ENCODE measurements at places on chromosomes 11 and 22. TPM values are rescaled to one million over a fixed set of nuclear protein-coding genes. Genes with fewer than 3 reads are reported as not detected.
A peak's percentile ranks its signal among the peaks of the same experiment; 100 is the strongest.

- H3K27ac ChIP-seq = no peak overlapping the region
- H3K4me3 ChIP-seq = no peak overlapping the region
- peak; percentile 21 for DNase-seq
- H3K27me3 ChIP-seq = peaks cover 76% of the 10 kb centered on the region
- H3K36me3 ChIP-seq = no peaks in the 10 kb centered on the region
Measured at GRCh38 chr22:24834845-24835570, 29.0 kb downstream of the SGSM1 start.

DNA sequence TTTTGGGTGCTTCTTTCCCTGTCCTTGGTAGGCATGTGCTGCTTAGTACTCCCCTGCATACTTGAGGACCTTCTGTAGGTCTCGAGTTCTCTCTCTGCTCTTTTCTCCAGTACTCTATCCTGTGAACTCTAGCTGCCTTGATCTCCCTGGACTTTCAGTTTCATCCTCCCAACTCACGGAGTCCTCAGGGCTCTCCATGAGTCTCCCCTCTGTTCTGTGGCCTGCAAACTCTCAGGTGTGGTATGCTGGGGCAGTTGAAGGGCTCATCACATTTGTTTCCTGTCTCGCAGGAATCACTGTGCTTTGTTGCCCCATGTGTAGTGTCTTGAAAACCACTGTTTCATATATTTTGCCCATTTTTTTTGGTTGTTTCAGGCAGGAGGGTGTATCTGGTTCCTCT lies 3.3 kb upstream of the PACS1 start:
- H3K27me3 ChIP-seq = no peaks in the 10 kb centered on the region
- peaks cover 83% of the 10 kb centered on the region for H3K36me3 ChIP-seq
- H3K4me1 ChIP-seq = peaks cover 43% of the 10 kb centered on the region
- no peak overlapping the region for H3K27ac ChIP-seq
- no peak for DNase-seq
- no peak overlapping the region for H3K4me3 ChIP-seq

- no peak overlapping the region for H3K4me3 ChIP-seq
- DNase-seq = no peak
- H3K36me3 ChIP-seq = no peaks in the 10 kb centered on the region
- H3K4me1 ChIP-seq = no peaks in the 10 kb centered on the region
- peaks cover 67% of the 10 kb centered on the region for H3K27me3 ChIP-seq
Measured at GRCh38 chr11:3615998-3616397, 25.8 kb downstream of the ART5 start.

DNA sequence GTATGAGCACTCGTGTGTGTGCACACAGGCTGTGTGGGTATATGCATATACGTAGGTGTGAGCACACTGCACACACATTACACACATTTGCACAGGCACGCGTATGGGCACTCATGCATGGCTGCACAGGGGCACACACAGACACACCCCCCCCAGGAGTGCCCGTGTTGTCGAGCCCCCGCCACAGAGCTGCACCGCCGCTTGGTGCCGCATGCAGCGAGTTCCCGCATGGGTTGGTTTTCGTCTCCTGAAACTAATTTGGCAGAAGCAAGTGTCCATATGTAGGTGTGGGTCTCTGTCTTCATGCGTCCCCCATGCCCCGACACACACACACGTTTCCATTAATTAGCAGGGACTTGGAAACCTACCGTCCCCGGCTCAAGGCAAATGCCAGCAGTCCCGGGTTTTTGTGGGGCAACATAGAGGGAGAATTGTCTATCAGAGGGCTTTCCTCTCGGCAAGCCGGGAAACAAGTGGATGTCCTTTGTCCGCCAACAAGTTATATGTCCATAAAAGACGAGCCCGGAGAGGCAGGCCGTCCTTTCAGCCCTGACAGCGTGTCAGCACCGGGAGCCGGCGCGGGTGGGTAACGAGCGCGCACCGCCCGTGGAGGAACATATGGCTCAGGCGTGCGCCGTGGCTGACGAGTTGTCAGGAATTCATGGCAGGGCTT lies 1291.7 kb downstream of the BRD1 start:
- no peaks in the 10 kb centered on the region for H3K4me1 ChIP-seq
- DNase-seq = no peak
- H3K4me3 ChIP-seq = no peak overlapping the region
- H3K36me3 ChIP-seq = peaks cover 7% of the 10 kb centered on the region

DNA sequence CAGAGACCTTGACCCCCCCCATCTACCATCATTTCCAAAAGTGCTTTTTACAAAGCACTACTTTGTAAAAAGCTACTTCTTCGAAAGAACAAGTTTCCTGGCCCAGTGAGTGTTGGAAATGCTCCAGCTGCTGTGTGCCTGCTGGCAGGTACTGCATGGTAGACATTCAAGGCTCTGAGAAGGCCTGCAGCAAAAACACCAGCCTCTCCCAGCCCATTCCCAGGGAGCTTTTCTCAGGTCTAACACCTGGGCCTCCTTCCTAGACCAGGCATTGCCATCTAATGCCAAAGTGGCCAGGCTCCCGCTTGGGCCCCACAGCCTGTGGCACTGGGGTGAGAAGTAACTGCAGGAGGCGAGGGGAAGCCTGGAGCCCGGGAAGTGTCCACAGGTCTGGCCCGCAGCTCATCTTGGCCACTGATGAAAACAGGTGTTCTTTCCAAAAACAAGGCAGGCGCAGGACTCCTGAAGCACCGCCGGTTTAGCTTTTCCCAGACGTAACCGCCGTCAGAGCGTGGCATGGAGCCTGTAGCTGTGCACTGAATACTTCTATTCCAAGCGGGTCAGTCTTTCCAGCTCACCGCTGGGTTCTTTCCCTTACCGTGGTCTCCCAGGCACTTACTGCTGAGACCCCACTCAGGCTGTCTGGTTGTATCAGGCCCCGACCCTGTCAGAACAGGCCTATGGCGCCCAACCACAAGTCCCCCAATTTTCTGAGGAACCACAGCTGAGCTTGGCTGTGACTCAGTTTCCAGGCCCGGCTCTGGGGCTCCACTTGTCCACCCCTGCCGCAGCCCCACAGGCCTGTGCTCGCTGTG lies 1.2 kb upstream of the TCIRG1 start:
- H3K4me1 ChIP-seq = peaks cover 10% of the 10 kb centered on the region
- H3K27me3 ChIP-seq = no peaks in the 10 kb centered on the region
- peaks cover 36% of the 10 kb centered on the region for H3K36me3 ChIP-seq
- H3K4me3 ChIP-seq = no peak overlapping the region
- DNase-seq = no peak

DNA sequence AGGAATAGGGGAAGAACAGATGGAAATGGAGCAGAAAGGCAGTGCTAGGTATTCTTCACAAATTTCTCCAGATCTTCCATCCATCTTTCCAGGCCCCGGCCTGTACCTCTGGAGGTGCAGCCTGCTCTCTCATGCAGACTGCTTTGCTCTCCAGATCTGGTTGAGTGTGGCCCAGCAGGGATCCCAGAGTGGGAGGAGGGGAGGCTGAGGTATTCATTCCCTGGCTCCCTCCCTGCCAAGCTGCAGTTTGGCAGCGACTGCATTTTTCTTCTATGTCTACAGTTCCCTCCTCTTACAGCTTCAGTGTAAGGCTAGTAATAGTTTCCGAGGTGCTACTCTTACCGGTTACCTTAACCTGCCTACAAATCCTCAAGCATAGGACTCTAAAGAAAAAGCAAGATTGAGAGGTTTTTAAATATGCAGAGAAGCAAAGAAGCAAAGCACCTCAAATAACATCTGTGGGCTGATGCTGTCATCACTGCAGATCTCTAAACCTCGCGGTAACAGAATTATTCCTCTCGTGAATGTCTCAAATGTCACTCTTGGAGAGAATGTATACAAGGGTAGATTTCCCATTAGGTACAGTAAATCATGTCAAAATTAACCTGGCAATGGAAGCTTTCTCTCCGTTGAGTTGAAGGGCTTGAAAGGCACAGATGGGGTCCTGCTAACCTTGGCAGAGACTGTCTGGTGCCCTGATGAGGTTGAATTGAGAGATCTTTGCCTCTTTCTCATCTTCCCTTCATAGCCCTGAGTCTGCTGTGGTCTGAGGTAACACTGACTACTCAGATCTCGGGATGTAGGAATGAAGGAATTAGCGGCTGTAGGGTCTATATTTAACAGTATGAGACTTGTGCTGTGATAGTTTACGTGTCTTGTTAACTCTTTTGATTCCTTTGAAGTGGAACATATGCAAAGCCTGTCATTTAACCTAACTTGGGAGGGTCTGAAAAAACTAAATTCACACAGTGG lies 297.9 kb upstream of the C11orf87 start:
- H3K27ac ChIP-seq = no peak overlapping the region
- no peaks in the 10 kb centered on the region for H3K27me3 ChIP-seq
- no peaks in the 10 kb centered on the region for H3K36me3 ChIP-seq
- DNase-seq = no peak

DNA sequence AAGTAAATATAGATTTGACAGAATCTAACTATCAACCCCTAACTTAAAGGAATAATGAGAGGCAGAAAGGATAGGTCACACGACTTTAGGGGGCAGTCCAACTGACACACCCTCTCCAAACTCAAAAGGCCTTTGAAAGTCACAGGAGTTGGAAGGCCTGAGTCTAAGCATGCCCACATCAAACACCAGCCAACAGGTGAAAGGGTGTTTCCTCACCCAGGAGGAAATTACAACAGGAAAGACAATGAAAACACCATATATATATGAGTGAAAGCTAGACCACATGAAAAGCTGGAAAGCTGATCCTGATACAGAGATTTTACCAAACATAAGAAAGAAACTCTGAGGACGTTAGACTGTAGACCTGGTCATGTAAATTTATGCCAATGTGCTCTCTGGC lies 10.5 kb upstream of the DEPDC7 start:
- DNase-seq = no peak
- H3K27ac ChIP-seq = no peak overlapping the region
- no peak overlapping the region for H3K4me3 ChIP-seq
- no peaks in the 10 kb centered on the region for H3K27me3 ChIP-seq
- H3K36me3 ChIP-seq = no peaks in the 10 kb centered on the region
- H3K4me1 ChIP-seq = peaks cover 3% of the 10 kb centered on the region

GRCh38 chr11:1011320-1011698 lies 25.2 kb downstream of the MUC6 start:
- peaks cover 16% of the 10 kb centered on the region for H3K36me3 ChIP-seq
- H3K4me3 ChIP-seq = no peak overlapping the region
- no peak for DNase-seq
- no peaks in the 10 kb centered on the region for H3K27me3 ChIP-seq
- H3K4me1 ChIP-seq = no peaks in the 10 kb centered on the region

- no peak for DNase-seq
- H3K27ac ChIP-seq = no peak overlapping the region
- H3K4me1 ChIP-seq = no peaks in the 10 kb centered on the region
- H3K27me3 ChIP-seq = peaks cover 34% of the 10 kb centered on the region
- H3K36me3 ChIP-seq = no peaks in the 10 kb centered on the region
Measured at GRCh38 chr11:117901601-117902000, 25.1 kb upstream of the FXYD6 start.

GRCh38 chr11:43712676-43713075 lies 32.1 kb downstream of the HSD17B12 start:
- no peaks in the 10 kb centered on the region for H3K27me3 ChIP-seq
- DNase-seq = no peak
- peaks cover 7% of the 10 kb centered on the region for H3K36me3 ChIP-seq
- H3K4me1 ChIP-seq = no peaks in the 10 kb centered on the region
- no peak overlapping the region for H3K27ac ChIP-seq

GRCh38 chr11:21711341-21711740 lies 481.5 kb upstream of the ANO5 start:
- no peak for DNase-seq
- H3K27ac ChIP-seq = no peak overlapping the region
- H3K4me3 ChIP-seq = no peak overlapping the region
- no peaks in the 10 kb centered on the region for H3K27me3 ChIP-seq

- no peaks in the 10 kb centered on the region for H3K27me3 ChIP-seq
- H3K4me3 ChIP-seq = no peak overlapping the region
- H3K27ac ChIP-seq = no peak overlapping the region
- peaks cover 13% of the 10 kb centered on the region for H3K4me1 ChIP-seq
- DNase-seq = no peak
- H3K36me3 ChIP-seq = no peaks in the 10 kb centered on the region
Measured at GRCh38 chr11:61714316-61714715, 34.1 kb downstream of the DAGLA start.

GRCh38 chr22:17629641-17630040 lies 1.1 kb upstream of the ATP6V1E1 start:
- DNase-seq = no peak
- peaks cover 18% of the 10 kb centered on the region for H3K4me1 ChIP-seq
- peaks cover 24% of the 10 kb centered on the region for H3K36me3 ChIP-seq
- H3K27ac ChIP-seq = no peak overlapping the region
- peak overlapping the region; percentile 40 for H3K4me3 ChIP-seq

- peaks cover 26% of the 10 kb centered on the region for H3K36me3 ChIP-seq
- H3K4me3 ChIP-seq = no peak overlapping the region
- H3K27ac ChIP-seq = peak overlapping the region; percentile 13
- no peaks in the 10 kb centered on the region for H3K27me3 ChIP-seq
Measured at GRCh38 chr11:68436985-68437926, 23.3 kb upstream of the PPP6R3 start.

DNA sequence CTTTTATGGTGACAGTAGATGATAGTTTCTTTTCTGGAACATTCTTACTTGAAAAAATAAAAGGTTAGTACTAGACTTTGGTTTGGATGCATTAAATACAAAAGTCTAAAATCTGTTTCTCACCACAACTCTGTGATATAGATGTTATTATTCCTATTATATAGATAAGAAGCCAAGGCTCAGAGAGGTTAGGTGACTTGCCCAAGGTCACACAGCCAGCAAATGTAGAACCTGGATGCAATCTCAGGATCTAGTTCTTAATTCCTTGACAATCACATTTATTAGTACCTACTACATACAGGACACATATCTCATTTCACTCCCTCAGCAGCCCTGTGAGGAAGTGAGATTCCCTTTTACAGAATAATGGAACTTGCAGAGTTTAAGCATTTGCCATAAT lies 26.3 kb upstream of the SMCO4 start:
- H3K4me1 ChIP-seq = no peaks in the 10 kb centered on the region
- no peak overlapping the region for H3K27ac ChIP-seq
- no peak for DNase-seq
- H3K27me3 ChIP-seq = no peaks in the 10 kb centered on the region

DNA sequence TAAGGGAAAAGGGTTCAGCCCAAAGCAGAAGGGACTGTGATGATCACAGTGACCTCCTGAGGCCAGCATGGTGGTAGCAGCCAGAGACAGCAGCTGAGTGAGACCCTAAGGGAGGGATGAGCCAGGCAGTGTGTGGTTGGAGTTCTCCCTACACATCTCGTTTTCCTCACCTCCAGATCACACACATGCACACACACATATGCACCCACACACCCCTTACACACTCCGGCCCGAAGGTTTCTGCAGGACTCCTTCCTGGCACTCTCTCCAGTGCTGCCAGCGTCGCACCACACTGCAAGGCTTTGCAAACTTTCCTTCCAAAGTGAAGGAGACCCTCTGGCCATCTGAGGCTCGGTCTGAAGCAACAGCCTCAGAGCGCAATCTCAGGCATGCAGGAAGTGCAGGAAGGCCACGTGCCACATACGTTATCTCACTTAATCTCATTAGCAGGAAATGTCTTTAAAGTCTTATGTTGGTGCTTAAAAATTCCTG lies 26.9 kb upstream of the TP53I11 start:
- no peaks in the 10 kb centered on the region for H3K4me1 ChIP-seq
- H3K27me3 ChIP-seq = peaks cover 8% of the 10 kb centered on the region
- peaks cover 16% of the 10 kb centered on the region for H3K36me3 ChIP-seq
- H3K27ac ChIP-seq = no peak overlapping the region
- no peak overlapping the region for H3K4me3 ChIP-seq

Gene USP2
- total RNA-seq = 1.1 TPM

Gene OR52E4
- not detected for total RNA-seq

Gene OR6T1
- not detected for total RNA-seq

Gene ELF5
- not detected for total RNA-seq

Gene OR5B21
- total RNA-seq = not detected

Gene IGLL5
- not detected for total RNA-seq

Gene CREB3L1
- total RNA-seq = not detected

Gene SCN3B
- total RNA-seq = 0.10 TPM

Gene RRP7A
- total RNA-seq = 71.4 TPM

Gene DUSP18
- total RNA-seq = 11.6 TPM
